Activated CD8-positive, alpha-beta memory T cell treated with anti-CD3 and anti-CD28 coated beads, Interleukin-2, amount 10 ng/mL, durations not matched to agents 7 days and 5 days (primary cell): ENCODE measurements at places on chromosomes 13 and 19.

- peak; percentile 63 for DNase-seq
Measured at GRCh38 chr13:77184455-77184854, 142.4 kb downstream of the MYCBP2 start.

GRCh38 chr13:24495151-24495729 lies 17.3 kb downstream of the PARP4 start:
- DNase-seq, result no peak

- no peak for DNase-seq
Measured at GRCh38 chr13:95073747-95074311, 227.4 kb downstream of the ABCC4 start.

DNA sequence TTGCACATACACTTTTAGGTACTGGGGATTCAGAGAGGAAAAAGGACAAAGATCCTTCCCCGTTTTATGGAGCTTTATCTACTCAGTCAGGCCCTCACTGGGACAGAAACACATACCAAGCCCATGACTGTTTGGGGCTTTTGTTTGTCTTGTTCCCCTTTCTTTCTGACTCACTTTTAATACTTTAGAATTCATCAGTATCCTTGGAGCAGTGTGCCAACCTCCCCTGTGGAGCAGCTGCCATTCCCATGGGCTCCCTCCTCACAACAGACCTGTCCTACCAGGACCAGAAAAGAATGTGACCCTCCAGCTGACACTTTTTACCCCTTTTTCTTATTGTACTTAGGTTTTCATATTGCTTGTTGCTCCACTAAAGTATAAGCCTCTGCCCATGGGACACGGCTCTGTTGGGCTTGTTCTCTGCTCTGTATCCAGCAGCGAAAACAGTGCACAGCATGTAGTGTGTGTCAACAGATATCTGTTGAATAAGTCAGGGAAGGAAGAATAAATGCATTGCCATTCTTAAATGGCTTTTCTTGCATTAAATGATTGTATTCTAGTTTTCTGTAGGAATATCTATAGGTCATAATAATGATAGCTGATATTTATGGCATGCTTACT lies 431.1 kb downstream of the EFNB2 start:
- DNase-seq, result no peak

GRCh38 chr19:17765069-17765618 lies 13.9 kb downstream of the FCHO1 start:
- DNase-seq, result no peak

GRCh38 chr19:46970815-46971214 lies 48.8 kb upstream of the NPAS1 start:
- no peak for DNase-seq

- peak; percentile 79 for DNase-seq
Measured at GRCh38 chr19:35267818-35268535, 785 bp upstream of the USF2 start.

DNA sequence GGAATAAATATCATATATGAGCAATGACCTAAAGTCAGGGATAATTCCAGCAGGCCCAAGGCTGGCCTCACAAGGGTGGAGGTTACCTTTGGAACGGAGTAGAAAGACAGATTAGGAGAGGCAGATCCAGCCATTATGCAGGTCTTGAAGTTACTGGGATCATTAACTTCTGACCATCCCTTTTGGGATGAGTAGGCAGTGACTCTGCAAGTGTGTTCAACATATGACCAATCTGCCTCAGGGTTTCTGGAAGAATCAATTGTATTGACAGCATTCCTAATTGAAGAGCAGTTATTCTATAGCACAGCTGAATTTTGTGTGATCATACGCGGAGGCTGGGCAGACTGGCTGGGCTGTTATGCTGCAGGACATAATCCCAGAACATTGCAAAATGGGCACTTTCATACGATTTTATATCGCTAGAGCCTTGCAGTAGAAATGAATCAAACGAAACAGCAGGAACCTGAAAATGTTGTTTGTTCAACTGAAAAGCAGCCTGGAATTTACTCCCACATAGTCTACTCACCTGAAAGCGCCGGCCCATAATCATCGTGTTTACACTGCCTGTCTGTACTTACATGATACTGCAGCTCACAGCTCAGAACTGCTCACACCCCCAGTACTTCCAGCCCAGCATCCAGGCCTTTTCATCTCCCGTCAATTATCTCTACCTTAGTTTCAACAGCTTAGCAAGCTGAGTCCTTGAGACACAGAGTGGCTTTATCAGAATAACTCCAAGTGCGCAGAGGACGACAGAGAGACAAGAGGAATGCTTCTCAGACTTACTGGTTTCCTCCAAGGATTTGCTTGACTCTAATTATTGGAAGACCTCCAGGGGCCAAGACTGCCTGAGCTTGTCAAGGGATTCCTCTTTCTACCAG lies 556.1 kb downstream of the EFNB2 start:
- no peak for DNase-seq

DNA sequence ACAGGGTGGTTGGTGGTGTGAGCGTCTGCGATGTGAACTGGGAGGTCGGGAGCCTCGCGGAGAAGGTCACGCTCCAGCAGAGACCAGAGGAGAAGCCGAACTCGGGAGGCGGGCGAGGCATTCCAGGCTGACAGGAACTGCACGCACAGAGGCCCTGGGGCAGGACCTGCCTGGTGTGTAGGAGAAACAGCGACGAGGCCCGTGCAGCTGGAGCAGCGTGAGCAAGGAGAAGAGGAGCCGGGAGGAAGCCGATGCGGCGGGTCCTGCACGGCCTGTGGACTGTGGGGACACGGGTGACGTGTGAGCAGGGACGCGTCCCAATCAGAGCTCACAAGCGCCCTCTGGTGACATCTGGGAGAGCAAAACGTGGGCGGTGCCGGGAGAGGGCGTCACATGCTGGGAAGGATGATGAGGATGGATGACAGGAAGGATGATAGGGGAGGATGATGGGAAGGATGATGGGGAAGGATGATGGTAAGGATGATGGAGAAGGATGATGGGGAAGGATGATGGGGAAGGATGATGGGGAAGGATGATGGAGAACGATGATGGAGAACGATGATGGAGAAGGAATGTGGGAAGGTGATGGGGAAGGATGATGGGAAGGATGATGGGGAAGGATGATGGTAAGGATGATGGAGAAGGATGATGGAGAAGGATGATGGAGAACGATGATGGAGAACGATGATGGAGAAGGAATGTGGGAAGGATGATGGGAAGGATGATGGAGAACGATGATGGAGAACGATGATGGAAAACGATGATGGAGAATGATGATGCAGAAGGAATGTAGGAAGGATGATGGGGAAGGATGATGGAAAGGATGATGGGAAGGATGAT lies 16.1 kb upstream of the MADCAM1 start:
- no peak for DNase-seq

GRCh38 chr19:17687857-17688784 lies at the start of gene UNC13A:
Gene UNC13A (minus strand): TSS chr19:17688354. CDS start chr19:17688199, 155 bp downstream.
- peak; percentile 49 for DNase-seq

- DNase-seq, result no peak
Measured at GRCh38 chr13:39326469-39327171, 276.4 kb downstream of the LHFPL6 start.

GRCh38 chr19:20365146-20365545 lies 198.1 kb downstream of the ZNF486 start:
- DNase-seq, result no peak

- DNase-seq, result no peak
Measured at GRCh38 chr13:63288576-63288975, 1872.9 kb upstream of the PCDH20 start.

- no peak for DNase-seq
Measured at GRCh38 chr13:21556051-21556450, 47.9 kb downstream of the MICU2 start.

- DNase-seq, result no peak
Measured at GRCh38 chr13:95279016-95279415, 22.2 kb downstream of the ABCC4 start.

- DNase-seq, result no peak
Measured at GRCh38 chr13:111282425-111282824, 38.0 kb upstream of the TEX29 start.

GRCh38 chr19:31338069-31338776 lies 11.0 kb downstream of the TSHZ3 start:
- DNase-seq, result peak; percentile 53

DNA sequence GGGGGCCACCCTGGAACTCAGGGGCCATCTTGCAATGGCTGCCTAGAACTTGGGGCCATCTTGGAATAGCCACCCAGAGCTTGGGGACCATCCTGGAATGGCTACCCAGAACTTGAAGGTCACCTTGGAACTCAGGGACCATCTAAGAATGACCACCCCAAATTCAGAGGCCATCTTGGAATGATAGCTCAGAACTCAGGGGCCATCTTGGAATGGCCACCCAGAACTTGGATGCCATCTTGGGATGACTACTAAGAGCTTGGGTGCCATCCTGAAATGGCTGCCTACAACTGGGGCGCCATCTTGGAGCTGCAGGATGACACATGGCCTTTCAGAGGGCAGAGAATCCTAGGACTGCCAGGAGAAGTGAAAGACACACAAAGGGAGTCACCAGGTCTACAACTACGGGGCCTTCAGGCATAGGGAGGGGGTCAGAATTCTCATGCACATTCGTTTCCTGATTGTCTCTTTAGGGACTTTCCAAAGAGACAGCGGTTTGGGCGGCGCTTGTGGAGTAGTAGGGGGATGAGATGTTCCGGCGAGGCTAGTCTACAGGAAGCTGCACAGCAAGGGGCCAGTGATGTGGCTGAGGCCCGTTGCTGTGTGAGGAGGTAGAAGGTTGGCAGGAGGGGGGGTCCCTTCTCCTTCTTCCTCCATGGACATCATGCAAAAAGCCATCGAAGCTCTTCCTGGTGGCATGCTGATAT lies 125.0 kb downstream of the IER2 start:
- peak; percentile 52 for DNase-seq
